Jurkat, Clone E6-1 (cell line): ENCODE measurements at places on chromosomes 1 and 21.

DNA sequence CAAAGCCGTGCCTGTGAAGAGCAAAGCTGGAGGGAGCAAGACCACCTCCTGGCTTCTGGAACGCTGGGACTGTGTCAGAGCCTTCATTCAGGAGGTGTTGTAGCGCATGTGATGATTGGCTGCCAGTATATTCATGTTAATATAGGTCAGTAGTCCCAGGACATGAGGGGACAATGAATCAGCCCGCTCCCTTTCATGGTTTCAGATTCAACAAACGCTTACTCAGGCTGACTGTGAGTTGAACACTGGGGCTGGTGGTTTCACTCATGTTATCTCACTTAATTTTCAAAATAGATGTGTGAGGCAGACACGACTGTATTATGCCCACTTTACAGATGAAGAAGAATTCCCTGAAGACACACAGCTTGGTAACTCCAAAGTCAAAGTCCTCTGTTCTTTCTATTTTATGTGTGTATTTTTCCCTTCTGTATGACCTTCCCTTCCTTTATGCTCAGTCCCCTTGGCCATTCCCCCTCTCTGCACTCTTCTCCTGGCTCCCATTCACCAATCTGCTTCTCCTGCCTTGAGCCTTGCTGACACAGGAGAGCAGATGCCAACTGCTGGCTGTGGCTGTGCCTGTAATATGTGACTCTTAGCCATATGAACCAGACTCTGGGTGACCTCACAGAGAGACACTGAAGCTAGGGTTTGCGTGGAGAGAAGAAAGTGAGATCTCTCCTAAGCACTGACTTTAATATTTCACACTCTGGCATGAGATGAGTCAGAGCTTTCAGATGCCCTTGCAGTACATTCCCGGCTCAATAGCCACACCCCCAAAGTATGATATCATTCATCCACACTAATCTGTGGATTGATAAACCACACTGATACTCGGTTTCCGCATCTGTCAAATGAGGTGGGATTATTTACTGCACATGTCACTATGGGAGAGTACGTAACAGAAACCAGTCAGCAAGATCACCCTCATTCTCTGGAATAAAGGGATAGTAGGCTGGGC lies 31.4 kb upstream of the KIRREL1 start:
- no peak for DNase-seq

GRCh38 chr1:205598841-205599668 lies 32.8 kb downstream of the ELK4 start:
- no peak for DNase-seq

DNA sequence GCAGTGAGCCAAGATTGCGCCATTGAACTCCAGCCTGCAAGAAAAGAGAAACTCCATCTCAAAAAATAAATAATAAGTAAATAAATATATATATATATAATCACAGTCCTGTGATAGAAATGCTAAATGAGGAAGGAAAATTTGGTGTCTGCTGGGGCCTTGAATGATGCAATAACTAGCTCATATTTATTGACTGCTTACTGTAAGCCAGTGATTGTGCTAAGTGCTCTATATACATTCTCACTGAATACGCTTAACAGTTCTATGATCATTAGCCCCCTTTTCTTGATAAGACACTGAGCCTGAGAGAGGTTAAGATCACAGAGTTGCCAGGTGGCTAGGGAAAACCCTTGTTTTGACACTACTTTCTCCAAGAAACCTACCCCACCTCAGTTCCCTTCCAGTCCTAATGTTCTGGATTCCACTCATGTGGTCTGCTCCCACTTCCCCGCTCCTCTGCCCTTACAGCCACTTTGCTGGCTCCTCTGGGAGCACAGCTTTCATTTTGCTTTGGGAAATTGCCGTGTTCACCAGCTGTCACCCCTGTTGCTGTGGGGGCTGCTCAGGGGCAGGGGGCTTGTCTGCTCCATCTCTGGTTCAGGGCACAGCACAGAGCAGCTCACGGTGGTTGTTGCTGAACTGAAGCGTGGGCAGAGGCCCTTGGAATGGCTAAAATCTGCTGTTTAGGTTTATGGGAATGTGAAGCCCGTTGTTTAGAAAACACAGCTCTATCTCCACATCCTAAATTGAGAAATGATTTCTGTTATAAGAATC lies 2.5 kb upstream of the BMP8A start:
- DNase-seq: no peak

DNA sequence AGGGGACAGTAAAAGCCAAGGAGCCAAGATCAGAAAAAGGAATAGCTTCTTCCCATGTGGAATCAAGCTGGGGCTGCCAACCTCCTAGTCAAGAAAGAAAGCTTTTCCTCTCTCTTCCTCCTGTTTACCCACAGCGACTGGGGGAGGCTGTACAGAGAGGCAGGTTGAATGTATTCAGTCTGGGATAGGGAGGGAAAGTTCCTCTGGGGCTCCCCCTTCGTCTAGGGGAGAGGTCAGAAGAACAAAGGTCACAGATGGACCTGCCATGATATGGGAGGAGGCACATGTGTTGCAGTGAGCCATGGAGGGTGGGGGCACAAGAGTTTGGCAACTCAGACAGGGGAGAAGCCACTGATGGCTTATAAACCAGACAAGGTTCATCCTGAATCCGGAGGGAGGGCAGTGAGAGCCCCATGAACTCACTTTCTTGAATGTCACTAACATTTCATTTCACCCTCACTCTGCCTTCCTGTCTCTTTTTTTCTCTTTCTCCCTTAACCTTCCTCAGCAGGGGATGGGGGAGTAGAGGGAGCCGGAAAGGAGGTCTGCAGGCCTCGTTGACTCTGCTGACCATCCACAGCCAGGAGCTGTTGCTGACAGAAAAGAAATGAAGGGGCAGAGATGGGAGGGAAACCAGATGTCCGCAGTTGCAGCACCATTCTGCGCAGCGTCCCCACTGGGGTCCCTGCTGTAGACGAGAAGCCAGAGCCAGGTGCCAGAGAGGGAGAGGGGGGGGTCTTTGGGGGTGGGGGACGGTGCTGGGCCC lies 61.1 kb downstream of the PLXNA2 start:
- DNase-seq: no peak

GRCh38 chr1:63592536-63593302 lies 492 bp upstream of the PGM1 start:
- peak; percentile 9 for DNase-seq
